ENCODE measurements at places on chromosomes 6 and 20.

DNA sequence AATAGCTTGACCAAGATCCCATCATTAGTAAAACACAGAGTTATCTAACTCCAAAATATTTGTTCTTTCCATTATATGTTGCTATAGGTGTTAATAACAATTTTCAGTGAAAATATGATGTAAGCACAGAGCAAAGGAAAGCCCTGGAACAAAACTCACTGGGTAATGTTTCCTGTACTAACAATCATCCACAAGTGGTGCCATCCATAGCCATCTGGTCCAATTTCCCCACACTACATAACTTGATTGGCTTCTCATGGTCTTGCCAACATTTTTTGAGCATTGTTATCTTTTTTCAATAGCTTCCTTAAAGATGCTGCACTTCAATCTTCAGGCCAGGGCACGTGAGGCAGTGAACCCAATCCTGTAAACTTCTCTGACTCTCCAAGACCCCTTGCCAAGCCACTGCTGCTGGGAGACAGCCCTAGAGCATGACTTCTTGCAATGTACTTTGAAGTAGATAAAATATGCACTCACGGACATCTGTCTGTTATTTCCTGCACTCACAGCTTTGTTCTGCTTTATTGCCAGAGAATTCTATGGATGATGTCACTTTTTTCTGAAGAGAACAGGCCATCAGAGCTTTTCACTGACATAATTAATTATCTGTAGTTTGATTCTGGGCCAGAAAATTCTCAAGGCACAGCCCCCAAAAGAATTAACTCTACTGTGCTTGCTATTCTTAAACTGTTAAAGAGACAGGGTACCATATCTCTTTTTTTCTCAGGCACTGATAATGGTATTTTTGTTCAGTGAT is 97.5 kb upstream of the TMEM30A start:
- H3K4me1 ChIP-seq, result peaks cover 29% of the 10 kb centered on the region
- H3K27ac ChIP-seq, result peak overlapping the region; percentile 47
- no peak for DNase-seq
- H3K36me3 ChIP-seq, result no peaks in the 10 kb centered on the region
- peak overlapping the region; percentile 12 for H3K4me3 ChIP-seq
- H3K27me3 ChIP-seq, result no peaks in the 10 kb centered on the region

- H3K4me1 ChIP-seq, result peaks cover 16% of the 10 kb centered on the region
- H3K27me3 ChIP-seq, result no peaks in the 10 kb centered on the region
- no peak overlapping the region for H3K27ac ChIP-seq
- no peaks in the 10 kb centered on the region for H3K36me3 ChIP-seq
Measured at GRCh38 chr6:107982486-107982885, 24.5 kb upstream of the SEC63 start.

DNA sequence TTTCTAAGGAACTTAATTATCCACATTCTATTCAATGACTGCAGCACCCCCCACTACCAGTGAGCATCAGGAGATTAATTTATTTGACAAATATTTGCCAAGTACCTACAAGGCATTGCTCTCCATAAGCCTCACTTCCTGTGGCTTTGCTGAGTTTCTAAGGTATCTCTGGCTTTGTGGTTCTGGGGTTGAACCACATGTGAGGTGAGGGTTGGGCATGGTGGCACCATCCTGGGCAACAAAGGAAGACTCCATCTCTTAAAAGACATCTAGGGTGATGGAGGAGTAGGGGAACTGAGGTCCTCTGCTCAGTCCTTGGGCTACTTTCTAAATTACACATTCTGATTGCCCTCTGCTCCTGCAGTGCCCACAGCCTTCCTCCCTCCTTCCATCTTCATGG is 25.5 kb upstream of the WFDC2 start:
- no peaks in the 10 kb centered on the region for H3K36me3 ChIP-seq
- H3K27me3 ChIP-seq, result no peaks in the 10 kb centered on the region
- peak overlapping the region; percentile 97 for H3K27ac ChIP-seq
- peak overlapping the region; percentile 33 for H3K4me3 ChIP-seq
- no peak for DNase-seq

DNA sequence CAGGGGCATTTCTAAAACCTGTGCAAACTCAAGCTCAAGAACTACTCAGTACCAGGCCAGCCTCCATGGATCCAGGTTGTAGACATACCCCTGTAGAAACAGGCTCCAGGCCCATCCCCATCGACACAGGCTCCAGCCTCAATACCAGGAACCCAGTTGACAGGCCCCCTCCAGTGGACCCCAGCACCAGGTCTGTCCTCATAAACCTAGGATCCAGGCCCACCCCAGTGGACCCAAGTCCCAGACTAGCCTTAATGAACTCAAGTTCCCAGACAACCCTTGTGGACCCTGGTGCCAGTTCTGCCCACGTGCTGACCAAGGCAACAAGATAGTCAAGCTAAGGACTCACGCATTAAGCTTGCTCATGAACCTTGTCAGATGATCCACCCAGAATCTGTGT is 476.9 kb downstream of the TBC1D32 start:
- no peak overlapping the region for H3K27ac ChIP-seq
- H3K27me3 ChIP-seq, result no peaks in the 10 kb centered on the region
- no peak for DNase-seq
- H3K36me3 ChIP-seq, result no peaks in the 10 kb centered on the region
- no peaks in the 10 kb centered on the region for H3K4me1 ChIP-seq
- no peak overlapping the region for H3K4me3 ChIP-seq

- H3K36me3 ChIP-seq, result no peaks in the 10 kb centered on the region
- no peak overlapping the region for H3K27ac ChIP-seq
- H3K4me3 ChIP-seq, result no peak overlapping the region
- H3K27me3 ChIP-seq, result peaks cover 6% of the 10 kb centered on the region
- H3K4me1 ChIP-seq, result peaks cover 15% of the 10 kb centered on the region
Measured at GRCh38 chr20:4830259-4830658, 108.5 kb downstream of the PRND start.

DNA sequence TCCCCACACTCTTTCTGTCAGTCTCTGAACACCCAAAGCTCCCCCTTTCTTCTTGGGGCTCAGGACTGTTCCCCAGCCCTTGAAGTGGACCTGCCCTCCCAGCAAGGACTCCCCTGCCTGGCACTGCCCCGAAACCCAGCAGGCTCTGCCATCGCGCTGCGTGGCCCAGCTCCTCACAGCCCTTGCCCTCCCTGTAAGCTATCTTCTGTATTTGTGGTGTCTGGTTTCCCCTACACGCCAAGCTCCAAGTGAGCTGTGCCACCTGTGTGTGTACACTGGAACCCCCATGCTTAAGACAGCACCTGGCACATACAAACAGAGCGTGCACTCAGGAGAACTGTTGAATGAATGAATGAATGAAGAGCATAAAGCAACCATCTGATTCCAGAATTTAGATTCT is 57.7 kb downstream of the TMEM242 start:
- no peak overlapping the region for H3K4me3 ChIP-seq
- peaks cover 8% of the 10 kb centered on the region for H3K4me1 ChIP-seq
- no peak overlapping the region for H3K27ac ChIP-seq
- no peak for DNase-seq
- no peaks in the 10 kb centered on the region for H3K27me3 ChIP-seq

GRCh38 chr6:11291582-11291981 is 59.1 kb upstream of the NEDD9 start:
- peaks cover 13% of the 10 kb centered on the region for H3K4me1 ChIP-seq
- peaks cover 3% of the 10 kb centered on the region for H3K36me3 ChIP-seq
- H3K4me3 ChIP-seq, result no peak overlapping the region
- H3K27me3 ChIP-seq, result no peaks in the 10 kb centered on the region
- DNase-seq, result no peak
- no peak overlapping the region for H3K27ac ChIP-seq

DNA sequence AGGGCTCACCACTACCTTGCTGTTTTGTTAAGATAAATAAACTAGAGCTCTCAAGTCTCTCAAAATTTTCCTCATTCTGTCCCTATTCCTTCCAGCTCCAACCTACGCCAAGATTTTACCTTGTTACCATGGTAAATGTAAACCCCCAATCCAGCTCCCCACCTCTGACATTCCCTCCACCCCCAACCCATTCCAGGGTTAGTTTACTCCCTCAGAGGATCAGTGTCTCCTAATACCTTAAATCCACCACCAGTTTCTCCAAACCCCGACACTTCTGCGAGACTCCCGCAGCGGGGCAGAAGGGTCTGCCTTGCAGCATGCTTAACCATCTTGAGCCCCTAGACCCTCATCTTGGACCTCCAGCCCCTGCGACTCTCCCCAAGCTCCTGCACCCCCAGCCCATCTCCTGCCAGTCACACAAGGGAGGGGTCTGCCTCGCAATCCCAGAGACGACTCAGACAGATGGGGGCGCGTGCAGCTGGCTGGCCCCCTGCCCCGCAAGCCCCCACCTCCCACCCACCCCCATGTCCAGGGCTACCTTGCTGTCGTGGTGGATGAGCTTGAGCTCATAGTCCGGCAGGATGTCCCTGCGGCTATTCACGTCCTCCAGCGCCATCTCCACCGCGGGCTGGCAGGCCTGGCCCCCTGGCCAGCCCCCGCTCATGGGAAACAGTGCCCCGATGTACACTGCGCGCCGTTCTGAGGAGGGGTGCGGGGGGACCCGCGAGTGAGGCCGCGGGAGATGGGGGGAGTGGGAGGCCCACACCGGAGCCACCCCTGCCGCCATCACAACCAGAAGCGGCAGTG is 5.8 kb downstream of the GABBR1 start:
- H3K4me1 ChIP-seq, result peaks cover 58% of the 10 kb centered on the region
- peaks cover 43% of the 10 kb centered on the region for H3K27me3 ChIP-seq
- peak overlapping the region; percentile 64 for H3K27ac ChIP-seq
- no peak for DNase-seq
- H3K4me3 ChIP-seq, result peak overlapping the region; percentile 84
- peaks cover 32% of the 10 kb centered on the region for H3K36me3 ChIP-seq

DNA sequence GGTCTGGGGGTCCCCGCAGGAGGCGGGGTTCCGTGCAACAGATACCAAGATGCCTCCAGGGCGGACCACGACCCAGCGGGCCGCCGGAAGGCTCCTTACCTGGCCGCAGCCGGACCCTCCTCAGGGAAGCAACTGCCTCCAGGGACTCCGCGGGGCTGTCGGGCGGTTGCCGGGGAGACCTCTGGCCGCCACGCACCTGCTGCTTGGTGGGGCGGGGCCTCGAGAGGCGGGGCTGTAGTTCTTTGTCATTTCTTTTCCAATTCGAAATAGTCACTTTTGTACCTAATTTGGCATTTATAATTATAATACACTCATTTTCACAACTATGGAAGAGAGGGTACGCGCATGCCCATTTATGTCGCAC is 647 bp downstream of the AK9 start:
- peak; percentile 73 for DNase-seq
- H3K4me3 ChIP-seq, result peak overlapping the region; percentile 96
- H3K4me1 ChIP-seq, result peaks cover 12% of the 10 kb centered on the region
- peak overlapping the region; percentile 96 for H3K27ac ChIP-seq
- no peaks in the 10 kb centered on the region for H3K36me3 ChIP-seq

- no peak overlapping the region for H3K4me3 ChIP-seq
- H3K36me3 ChIP-seq, result no peaks in the 10 kb centered on the region
- DNase-seq, result no peak
- H3K4me1 ChIP-seq, result peaks cover 8% of the 10 kb centered on the region
- no peaks in the 10 kb centered on the region for H3K27me3 ChIP-seq
Measured at GRCh38 chr6:161826512-161826911, 552.7 kb upstream of the AGPAT4 start.

DNA sequence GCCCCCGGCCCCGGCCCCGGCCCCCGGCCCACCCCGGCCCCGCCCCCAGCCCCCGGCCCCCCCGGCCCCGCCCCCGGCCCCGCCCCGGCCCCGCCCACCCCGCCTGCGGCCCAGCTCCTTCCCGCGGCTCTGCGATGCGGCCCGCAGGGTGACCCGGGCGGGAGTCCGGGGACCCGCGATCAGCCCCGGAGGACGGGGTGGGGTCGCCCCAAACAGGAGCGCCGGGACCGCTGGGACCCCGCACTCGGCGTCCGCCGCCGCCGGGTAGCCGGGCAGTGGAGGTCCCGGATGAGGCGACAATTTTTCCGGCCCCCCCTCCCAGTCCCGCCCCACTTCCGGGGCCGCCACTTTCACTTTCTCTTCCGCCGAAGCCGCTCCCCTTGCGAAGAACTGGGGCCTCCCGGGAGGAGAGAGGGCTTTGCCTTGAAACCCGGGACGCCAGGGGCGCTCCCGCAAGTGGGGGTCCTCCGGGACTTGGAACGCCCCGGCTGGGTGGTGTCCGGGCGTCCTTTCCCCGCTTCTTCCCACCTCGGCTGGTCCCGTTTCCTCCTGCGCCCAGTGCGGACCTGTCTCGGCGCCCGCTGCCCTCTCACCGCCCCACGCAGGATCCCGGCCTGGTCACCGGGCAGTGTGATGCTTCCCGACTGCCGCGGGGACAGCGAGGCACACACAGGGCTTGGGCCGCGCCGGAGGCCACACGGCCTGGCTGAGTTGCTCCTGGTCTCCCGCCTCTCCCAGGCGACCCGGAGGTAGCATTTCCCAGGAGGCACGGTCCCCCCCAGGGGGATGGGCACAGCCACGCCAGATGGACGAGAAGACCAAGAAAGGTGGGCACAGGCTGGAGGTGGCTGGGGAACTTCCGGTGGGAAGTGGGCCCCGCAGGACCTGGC is at the start of gene RBCK1:
Gene RBCK1 (plus strand): TSS at position 347 of the 890 bp plus-strand sequence. CDS start 459 bp downstream, at position 806.
- H3K27me3 ChIP-seq, result no peaks in the 10 kb centered on the region
- peak within 1 kb of the TSS; percentile 94 for H3K27ac ChIP-seq
- peak within 1 kb of the TSS; percentile 95 for H3K4me3 ChIP-seq
- peaks cover 29% of the 10 kb centered on the region for H3K4me1 ChIP-seq
- peak; percentile 82 for DNase-seq

DNA sequence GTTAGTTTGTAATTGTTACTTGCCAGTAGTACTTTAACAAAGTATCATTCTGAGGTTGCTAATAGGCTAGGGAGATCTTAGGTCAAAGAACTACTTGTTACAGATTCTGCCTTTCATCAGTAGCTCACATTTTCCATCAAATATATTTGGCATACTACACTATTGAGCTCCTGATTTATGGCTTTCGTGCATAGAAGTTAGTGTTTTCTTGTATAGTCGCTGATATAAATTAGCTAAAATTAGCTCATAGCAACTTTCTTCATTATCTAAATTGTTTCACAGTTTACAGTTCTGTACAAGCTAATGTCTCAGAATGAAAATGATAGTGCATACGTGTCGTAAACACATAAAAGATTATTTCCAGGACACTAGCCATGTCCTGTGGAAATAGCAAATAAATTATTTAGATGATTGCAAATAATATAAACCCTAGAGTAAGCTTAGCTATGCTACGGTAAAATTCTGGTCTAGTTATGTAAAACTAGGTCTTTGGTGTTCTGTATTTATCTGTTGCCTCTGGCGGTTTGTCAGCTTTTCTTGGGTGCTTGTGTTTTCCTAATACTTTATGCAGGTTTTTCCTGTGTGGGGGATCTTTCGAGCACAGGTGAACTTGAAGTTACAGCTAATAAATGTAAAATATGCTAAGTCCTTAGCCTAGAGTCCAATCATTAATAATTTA is 15.1 kb downstream of the PDE7B start:
- H3K27ac ChIP-seq, result no peak overlapping the region
- no peaks in the 10 kb centered on the region for H3K36me3 ChIP-seq
- H3K4me3 ChIP-seq, result no peak overlapping the region
- H3K27me3 ChIP-seq, result no peaks in the 10 kb centered on the region
- no peak for DNase-seq

DNA sequence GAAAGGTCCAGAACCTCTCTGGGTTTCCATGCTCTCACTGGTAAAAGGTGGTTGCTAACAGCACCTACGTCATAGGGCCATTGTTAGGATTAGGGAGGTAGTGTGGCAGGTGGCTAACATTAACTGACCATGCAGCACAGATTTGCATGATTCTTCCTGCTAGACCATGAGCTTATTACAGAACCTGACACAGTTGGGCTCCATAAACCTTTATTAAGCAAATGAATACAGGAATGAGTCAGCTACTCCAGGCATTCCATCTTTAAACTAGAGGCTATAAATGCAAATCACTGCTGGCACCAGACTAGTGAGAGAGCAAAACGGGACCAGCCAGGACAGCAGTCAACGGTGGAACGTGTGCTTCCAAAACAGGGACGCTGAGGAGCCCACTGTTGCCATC is 440.1 kb downstream of the PTPRT start:
- H3K4me1 ChIP-seq, result peaks cover under 1% of the 10 kb centered on the region
- H3K27me3 ChIP-seq, result no peaks in the 10 kb centered on the region
- no peak overlapping the region for H3K27ac ChIP-seq
- no peak for DNase-seq

Measured in type B pancreatic cell (in vitro differentiated cells).